OCI-LY7 (cell line): ENCODE measurements at places on chromosomes 4 and X. TPM values are rescaled to one million over a fixed set of nuclear protein-coding genes. Genes with fewer than 3 reads are reported as not detected.

GRCh38 chrX:44989995-44990770, 117.2 kb downstream of the KDM6A start:
- DNase-seq, result no peak

GRCh38 chr4:130110189-130110588, 1014.2 kb downstream of the C4orf33 start:
- DNase-seq, result no peak

GRCh38 chr4:8069102-8069752, 89.4 kb downstream of the ABLIM2 start:
- no peak for DNase-seq

DNA sequence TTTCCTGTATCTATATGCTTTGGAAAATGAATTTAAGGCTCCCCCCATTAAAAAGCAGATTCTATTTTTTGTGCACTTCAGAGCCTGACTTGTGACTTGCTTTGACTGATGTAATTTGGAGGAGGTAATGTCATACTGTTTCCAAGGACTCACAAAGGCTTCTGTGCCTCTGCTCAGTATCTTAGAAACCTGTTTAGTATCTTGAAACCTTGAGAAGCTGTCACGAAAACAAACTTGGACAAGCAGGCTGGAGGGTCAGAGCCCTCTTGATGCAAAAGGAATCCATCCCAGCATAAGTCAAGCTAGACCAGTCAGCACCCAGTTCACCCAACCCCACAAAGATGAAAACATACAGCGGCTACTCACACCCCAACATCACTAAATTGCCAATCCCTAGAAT, 560.0 kb upstream of the PCDH7 start:
- DNase-seq, result no peak

DNA sequence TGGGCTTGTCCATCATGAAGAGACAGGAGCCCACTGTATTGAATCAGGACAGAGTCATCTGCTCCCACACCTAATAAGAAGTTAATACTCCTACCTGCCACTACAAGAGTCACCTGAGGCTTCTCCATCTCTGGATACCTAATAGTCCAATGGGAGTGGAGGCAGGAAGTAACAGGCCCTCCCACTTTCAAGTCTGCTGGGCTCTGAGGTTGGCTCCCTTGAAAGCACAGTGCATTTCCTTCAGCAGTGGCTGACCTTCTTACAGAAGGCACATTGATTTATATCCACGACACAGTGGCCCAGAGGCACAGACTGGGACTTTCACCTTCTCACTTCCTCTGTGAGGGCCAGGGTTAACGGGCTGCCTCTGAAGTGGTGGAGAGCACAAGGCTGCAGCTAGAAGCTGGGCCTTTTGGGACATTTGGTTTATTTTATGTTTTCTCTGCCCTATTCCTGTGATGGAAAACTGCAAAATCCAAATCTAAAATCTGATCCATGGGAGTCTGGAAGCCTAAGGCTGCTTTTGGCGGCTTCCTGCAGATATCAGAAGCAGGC, 38.1 kb downstream of the FRG2 start:
- DNase-seq, result no peak

DNA sequence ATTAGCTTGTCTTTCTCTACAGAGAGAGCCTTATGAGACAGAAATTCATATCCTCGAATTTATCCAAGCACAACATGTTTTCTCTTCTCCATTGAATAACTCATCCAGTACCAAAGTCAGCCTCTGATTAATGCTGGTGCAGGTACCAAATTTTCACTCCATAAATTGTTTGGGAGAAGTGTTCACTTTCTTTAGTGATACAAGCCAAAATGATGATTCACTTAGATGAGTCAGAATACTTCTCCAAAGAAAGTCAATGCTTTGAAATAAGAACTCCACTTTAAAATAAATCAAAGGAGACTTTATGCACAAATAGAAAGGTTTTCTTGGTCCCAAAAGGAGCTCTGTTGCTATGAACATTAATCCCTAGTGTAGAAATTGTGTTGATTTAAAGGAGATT, 60.2 kb downstream of the MAOB start:
- DNase-seq, result no peak

GRCh38 chr4:36332782-36333131, 51.3 kb downstream of the DTHD1 start:
- no peak for DNase-seq

DNA sequence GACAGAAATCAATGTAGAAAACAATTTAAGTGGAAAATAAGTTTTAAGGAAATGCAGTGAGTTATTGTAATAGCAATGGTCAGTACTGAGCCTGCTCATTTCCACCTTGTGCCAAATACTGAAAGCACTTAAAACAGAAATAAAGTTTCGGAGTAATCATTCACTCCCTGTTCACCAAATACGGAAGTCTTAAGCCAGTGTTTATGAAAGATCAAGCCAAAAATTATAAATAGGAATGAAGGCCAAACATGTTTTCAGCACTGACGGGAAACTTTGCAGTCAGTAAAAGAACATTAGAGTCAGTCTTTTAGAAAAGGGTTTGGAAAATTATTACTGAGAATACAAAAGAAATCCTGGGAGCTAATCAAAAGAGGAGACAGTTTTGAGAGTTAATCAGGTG, 178.6 kb downstream of the DMD start:
- no peak for DNase-seq

- DNase-seq, result no peak
Measured at GRCh38 chr4:176545872-176546271, 226.1 kb downstream of the SPCS3 start.

DNA sequence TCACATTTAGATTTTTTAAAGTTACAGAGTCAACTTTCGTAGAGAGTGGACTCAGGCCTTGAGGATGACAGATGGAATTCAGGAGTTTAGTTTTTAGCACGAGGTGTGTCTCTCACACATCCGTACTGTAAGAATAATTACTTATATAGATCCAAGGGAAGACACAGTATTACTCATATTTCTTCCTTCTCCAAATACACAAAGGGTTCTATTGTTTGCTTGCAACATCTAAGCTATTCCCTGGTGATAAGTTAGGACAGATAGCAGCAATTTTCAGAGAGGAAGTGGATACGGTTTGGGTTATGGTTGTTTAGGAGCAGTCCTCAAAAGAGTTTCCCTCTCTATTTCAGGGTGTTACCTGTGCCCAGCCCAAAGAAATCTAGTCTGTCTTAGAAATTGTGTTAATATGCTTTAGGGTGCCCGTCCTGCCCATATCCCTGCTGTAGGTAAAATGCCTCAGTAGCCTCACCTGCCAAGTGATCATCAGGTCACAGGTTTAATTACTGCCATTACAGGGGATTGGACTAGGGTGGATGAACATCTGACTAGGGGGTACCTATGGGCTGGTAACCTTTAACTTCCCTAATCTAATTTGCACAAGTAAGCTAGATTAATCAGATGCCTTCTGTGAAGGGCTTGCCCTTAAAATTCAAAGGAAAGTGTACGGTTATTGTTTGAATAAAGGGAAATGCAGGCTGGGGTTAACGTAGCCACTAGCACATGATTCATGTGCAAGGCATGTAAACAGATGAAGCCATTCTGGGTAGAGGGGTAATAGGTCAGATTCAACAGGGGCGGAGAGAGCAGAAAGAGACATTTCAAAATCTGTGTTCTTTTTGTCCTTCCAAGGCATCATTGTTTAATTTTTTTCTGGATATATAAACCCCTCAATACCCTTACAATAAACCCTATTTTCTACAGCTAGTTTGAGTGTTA, 8.7 kb upstream of the PPP3CA start:
- DNase-seq, result no peak

DNA sequence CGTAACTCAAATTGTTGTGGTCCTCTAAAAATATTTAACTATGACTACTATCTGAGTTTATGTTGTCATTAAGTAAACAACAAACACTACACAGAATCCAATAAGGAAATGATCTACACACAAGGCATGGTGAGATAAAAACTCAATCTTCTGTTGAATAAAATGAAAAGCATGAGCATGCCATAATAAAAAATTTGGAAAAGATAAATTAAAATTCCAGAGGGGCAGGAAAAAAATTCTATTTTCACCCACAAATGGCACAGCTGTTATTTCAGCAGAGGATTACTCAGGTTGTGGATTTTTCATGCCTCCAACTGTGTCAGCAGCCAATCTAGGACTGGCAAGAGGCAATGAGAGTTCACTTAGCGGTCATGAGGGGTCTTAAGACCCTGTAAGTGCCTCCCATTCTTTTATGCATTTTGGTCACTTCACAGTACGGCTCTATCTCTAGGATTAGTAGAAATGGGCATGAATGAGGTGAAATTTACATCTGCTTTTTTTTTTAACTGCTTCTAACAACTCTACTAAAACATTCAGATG, 639.8 kb upstream of the DIPK2B start:
- no peak for DNase-seq

GRCh38 chr4:38884254-38884653, 16.6 kb downstream of the FAM114A1 start:
- no peak for DNase-seq

DNA sequence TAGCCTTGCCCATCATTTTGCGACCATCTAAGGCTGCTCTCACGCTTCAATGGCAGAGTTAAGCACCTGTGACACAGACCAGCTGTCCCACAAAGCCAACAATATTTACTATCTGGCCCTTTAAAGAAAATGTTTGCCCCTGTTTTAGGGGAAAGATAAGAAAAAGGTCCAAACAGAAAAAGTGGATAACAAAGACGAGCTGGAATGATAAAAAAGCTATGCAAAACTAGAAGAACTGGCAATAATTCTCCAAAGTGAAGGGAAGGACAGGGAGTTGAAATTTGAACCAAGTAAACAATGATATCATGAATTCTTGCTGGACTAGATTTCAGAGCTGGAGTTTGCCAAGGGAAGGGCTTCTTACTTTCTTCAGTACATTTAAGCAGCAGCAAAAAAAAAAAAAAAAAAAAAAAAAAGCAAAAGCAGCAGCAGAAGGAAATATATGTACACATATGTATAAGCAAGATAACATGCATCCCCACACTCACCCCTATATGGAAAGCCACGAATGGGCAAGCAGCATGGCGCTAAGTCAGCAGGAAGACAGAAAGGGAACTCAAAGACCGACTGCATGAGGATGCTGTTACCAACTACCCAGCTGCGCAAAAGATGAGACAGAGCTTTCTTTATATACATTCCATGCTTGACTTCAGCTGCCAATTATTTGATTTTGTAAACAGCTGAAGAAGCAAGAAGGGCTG, 12.5 kb downstream of the TRAPPC2 start:
- peak; percentile 66 for DNase-seq

- peak; percentile 10 for DNase-seq
Measured at GRCh38 chrX:85627363-85627762, 247.9 kb upstream of the POF1B start.

- DNase-seq, result no peak
Measured at GRCh38 chrX:1536712-1537030, 314 bp downstream of the P2RY8 start.

DNA sequence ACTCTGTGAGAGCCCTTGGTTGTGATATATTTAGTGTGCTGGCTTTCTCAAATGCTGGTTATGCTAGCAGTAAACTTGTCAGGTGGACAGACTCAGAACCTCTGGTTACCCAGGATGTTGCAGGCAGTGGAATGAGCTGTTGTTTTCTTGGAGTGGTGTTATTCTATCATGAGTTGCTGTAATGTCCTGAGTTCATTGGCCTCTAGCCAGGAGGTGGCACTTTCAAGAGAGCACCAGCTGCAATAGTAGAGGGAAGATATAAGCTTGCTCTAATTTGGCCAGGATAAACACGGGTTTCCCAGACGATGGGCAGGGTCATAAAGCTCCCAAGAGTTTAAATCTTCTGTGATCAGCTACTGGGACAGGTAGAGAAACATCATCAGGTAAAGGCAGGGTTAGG, 95.0 kb upstream of the UBQLN2 start:
- DNase-seq, result no peak

Gene SYTL5
- total RNA-seq, result not detected in 2 replicates

Gene CDKL2
- 0.15 and 0.19 TPM in 2 replicates for total RNA-seq

Gene NR0B1
- not detected in 2 replicates for total RNA-seq

Gene NHS
- not detected in 2 replicates for total RNA-seq

Gene SPACA5
- total RNA-seq, result not detected in 2 replicates

Gene DGKK
- total RNA-seq, result not detected in 2 replicates

Gene UGT8
- total RNA-seq, result 18.5 and 20.7 TPM in 2 replicates

Gene SYP
- total RNA-seq, result 2.3 and 2.9 TPM in 2 replicates

Gene TMEM150C
- total RNA-seq, result not detected in 2 replicates
